Ovary (tissue), 10 donors: ENCODE measurements at places on chromosomes 11 and 22. TPM values are rescaled to one million over a fixed set of nuclear protein-coding genes. Genes with fewer than 3 reads are reported as not detected.

CHRM4 gene
- polyA plus RNA-seq = 0.16 TPM

DNA sequence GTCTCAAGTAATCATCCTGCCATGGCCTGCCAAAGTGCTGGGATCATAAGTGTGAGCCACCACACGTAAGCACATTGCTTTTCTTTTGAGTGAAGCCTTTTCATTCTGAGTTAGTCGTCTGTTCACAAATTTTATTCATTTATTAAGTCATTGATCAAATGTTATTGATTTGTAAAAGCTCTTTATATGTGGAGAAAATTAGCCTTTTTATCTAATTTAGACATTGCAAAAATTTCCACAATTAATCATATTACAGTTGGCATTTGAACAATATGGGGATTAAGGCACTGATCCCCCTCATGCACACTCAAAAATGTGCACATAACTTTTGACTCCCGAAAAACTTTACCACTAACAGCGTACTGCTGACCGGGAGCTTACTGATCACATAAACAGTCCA lies 7.5 kb upstream of the EMID1 start:
- no peaks in the 10 kb centered on the region for H3K4me1 ChIP-seq
- H3K36me3 ChIP-seq = no peaks in the 10 kb centered on the region
- no peaks in the 10 kb centered on the region for H3K27me3 ChIP-seq
- DNase-seq = no peak
- H3K4me3 ChIP-seq = no peak overlapping the region
- no peak overlapping the region for H3K27ac ChIP-seq

DNA sequence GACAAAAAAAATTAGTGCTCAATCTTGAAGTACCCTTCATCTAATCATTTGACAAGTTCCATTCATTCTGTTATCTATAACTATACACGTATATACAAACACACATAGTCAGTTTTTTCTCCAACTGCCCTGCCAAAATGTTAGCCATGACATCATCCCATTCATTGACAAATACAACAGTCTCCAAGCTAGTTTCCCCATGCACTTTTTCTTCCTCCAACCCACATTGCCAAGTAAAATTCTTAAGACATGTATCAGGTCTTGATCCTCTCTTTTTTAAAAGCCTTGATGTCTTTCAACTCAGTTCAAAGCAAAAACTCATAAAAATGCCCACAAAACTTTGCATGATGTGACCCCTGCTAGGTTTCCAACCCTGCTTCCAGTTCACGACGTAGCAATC lies 58.1 kb downstream of the DDI1 start:
- DNase-seq = no peak
- H3K27ac ChIP-seq = no peak overlapping the region
- no peaks in the 10 kb centered on the region for H3K4me1 ChIP-seq
- H3K27me3 ChIP-seq = no peaks in the 10 kb centered on the region
- no peaks in the 10 kb centered on the region for H3K36me3 ChIP-seq

GRCh38 chr11:126156814-126157213 lies 54.6 kb downstream of the RPUSD4 start:
- no peak overlapping the region for H3K27ac ChIP-seq
- H3K27me3 ChIP-seq = no peaks in the 10 kb centered on the region
- H3K4me3 ChIP-seq = no peak overlapping the region
- H3K4me1 ChIP-seq = no peaks in the 10 kb centered on the region
- DNase-seq = no peak
- no peaks in the 10 kb centered on the region for H3K36me3 ChIP-seq
